Activated effector memory CD4-positive, alpha-beta T cell treated with Interleukin-2 at 50 U/mL for 16 hours (primary cell): ENCODE measurements at places on chromosomes 6 and 20.

DNA sequence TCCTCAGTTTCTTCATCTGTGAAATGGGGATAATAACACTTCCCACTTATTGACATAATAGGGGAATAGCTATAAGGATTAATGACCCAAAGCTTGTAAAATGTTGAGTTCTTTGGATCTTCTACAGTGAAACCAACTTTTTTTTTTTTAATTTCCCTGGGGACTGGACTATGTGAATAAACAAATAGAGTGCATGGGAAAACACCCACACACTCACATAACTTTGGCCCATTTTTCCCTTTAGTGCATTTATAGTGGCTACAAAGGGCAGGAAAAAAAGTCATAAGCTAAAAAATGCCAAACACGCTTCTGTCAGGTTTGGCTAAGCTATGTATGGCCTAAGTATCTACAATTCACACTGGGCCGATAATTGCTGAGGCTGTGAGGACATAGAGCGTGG lies 406.2 kb upstream of the JAG1 start:
- DNase-seq = no peak

GRCh38 chr6:119249319-119249718 lies 100.2 kb downstream of the MAN1A1 start:
- DNase-seq = no peak

DNA sequence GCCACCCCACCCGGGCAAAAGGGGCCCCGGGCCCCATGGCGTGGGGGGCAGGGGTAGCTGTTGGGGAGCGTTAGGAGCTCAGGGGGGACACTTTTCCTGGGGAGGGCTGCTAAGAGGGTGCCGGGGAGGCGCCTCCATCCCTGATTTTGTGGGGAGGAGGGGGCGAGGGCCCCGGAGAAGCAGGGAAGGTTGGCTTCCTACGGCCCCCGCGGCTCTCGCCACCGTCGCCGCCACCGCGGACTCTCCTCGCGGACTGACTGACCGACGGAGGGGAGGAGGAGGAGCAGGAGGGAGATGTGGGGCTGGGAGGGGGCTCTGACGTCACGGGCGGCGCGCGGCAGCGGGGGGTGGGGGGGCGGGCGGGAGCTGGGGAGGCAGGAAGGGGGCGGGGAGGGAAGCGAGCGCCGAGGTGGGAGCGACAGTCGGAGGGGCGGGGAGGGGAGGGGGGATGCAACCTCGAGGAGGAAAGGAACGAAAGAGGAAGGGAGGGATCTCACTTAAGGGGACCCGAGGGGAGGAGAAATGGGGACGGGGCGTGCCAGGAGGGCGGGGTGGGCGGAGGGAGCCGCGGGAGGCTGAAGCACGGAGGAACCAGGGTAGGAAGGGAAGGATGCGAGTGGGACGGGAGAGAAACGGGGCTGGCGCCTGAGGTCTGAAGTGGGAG lies 5.1 kb downstream of the GABBR1 start:
- peak; percentile 16 for DNase-seq

DNA sequence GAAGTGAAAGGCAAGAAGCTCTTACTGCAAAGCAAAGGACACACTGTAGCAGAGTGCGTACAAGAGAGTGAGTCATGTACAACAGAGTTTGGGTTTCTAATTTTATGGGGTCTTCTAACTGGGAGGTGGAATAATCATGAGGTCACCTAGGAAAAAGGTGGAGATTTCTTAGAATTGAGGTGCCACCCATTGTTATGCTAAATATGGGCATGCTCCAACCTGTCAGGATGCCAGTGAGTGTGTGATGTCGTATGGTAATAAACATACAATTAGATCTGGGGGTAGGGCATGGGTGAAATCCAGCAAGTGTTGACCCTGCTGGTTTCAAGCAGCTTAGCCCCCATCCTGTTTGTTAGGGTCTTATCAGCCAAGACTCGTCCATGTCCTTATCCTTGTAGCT lies 46.6 kb downstream of the OR2B6 start:
- DNase-seq = no peak

- DNase-seq = no peak
These were observed 963 bp upstream of the RMND1 start for GRCh38 chr6:151452750-151453427.

DNA sequence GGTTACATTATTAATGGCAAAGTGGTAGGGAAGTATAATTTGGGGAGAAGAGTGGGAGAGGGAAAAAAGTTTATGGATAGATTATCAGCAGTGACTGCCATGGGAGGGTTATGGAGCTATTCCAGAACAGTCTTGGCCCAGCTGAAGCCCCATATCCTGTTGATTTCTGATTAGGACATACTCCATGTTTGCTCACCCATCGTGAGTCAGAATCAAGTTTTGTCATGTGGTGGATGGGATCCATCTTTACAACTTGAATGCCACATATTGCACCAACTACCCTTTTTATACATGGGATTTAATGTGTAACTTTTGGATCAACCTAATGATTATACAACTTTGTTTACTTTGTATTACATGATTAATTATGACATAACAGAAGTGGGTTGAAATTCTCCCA lies 217.0 kb downstream of the HAO1 start:
- DNase-seq = no peak
